Stimulated activated CD4-positive, alpha-beta T cell treated with anti-CD3 and anti-CD28 coated beads, Interleukin-1b, Interleukin-23, amount 100 ng/mL, for 24 hours (primary cell): ENCODE measurements at places on chromosomes 3 and 15.

GRCh38 chr3:98786364-98787006 lies 23.3 kb downstream of the ST3GAL6 start:
- no peak for DNase-seq

- no peak for DNase-seq
Observed at GRCh38 chr3:43106293-43106628, 382 bp upstream of the POMGNT2 start.

- DNase-seq = no peak
Observed at GRCh38 chr3:64278625-64279024, 53.4 kb upstream of the PRICKLE2 start.

DNA sequence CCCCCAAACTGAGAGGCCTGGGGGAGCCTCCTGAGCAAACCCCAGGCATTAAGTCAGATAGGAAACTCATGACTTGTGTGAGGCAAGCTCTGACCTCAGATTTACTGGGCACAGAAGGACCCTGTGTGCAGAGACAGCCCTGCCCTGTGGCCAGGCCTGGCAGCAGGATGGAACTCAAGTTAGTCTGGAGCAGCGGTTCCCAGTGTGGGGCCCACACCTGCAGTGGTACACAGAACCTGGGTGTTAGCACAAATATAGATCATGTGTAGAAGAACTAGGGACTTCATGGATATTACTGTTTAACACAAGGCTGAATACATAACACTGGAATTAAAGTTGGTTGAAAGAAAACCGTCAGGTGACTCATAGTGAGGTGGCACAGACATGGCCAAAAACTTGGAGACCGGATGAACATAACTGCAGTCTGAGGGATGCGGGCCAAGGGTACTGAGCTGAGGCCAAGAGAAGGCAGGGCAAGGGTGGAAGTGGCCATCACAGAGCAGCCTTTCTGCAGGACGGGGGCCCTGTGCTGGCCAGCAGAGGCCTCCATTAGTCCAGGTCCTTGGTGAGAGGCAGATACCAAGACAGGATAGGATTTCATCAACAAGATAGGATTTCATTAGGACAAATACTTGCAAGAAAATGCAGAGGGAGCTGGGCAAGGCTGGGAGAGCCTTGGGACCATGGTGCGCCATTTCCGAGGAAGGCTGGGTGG lies 40.9 kb downstream of the IRAK2 start:
- no peak for DNase-seq

DNA sequence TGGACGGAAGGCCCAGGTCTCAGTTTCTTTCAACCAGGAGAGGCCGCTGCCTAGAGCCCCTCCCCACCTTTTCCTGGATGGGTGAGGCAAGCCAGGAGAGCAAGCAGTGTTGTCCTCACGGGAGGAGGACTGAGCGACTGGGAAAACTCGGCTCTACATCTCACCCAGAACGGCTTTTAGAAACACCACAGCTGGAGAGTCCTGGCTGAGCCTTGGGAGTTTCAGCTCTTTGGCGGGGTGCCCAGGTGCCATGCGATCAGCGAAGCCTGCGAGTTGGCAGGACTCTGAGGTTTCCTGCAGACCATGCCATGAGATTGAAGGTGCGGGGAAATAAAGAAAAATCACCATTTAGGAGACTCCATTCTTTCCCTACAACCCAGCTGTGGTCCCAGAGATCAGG lies 26.0 kb downstream of the PPCDC start:
- no peak for DNase-seq

DNA sequence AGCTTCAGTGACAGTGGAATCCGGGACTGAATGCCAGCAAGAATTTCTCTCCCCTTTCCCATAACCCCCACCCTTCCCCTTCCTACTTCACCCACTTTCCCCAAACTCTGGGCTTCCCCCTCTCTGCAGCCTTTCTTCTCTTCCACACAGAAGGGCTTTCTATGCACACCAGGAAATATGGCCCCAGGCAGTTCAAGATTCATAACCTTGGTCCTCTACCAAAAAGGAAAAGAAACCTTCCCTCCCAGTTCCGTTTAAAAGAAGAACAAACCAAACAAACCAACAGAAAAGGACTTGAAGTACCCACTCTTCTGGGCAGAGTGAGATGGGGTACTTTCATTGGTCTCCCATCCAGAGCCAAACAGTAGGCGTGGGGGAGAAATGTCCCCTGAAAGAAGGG lies 68.8 kb upstream of the ABHD2 start:
- no peak for DNase-seq
